Small intestine (tissue), 16 donors: ENCODE measurements at places on chromosomes 11 and 22.
A peak's percentile ranks its signal among the peaks of the same experiment; 100 is the strongest.

DNA sequence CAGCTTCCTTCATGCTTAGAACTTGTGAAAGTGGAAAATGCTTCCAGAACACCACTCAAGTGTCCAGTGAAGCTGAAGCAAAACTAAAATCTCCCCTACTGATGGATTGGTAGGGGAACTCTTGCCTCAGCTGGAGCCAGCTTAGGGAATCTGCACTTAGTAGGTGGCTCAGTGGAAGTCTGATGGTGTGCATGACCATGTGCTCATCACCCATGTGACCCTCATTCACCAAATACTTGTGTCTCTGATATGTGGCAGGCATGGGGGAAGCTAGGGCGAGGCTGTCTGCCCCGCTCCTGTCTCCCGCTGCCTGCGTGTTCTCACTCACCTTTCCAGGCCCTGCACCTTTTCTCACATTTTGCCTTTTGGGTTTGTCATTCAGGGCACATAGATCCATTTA, 7.2 kb downstream of the TEAD1 start:
- no peak for DNase-seq

DNA sequence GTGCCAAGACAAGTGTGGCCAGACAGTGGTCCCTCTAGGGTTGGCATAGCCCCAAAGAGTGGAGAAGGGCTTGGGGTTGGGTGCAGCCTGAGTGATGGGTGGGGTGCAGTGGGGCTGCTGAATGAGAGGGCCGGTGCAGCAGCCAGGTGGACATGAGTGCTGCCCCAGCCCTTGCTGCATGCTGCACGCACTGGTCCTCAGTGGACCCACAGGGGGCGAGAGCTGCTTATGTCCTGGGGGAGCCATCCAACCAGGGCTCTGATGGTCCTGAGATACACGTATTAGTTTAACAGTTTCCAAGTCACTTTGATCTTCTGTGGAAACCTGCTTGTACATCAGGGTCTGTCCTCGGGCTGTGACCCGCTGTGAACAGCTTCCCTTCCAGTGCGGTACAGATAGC, 23.9 kb upstream of the ACR start:
- no peak for DNase-seq

- DNase-seq = no peak
Observed at GRCh38 chr11:71309181-71309580, 56.8 kb upstream of the SHANK2 start.

DNA sequence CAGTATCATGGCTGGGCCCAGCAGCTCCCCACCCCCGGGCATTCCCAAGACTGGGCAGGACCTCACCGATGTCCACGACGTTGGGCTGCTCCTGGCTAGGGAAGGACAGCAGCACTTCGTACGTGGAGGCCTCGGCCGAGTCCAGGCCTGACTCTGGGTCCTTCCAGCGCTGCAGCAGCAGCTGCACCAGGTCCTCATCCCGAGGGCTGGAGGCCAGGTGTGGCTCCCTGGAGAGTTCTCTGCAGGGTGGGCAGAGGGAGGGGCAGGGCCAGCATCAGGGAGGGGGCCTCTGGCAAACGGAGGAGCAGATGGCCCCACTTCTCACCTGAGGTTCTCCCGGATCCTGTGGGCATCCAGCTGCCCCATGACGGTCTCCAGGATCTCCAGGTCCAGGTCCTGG, 341 bp downstream of the NAALADL1 start:
- no peak for DNase-seq

GRCh38 chr11:35235936-35236666, 97.1 kb downstream of the CD44 start:
- DNase-seq = no peak

- no peak for DNase-seq
Observed at GRCh38 chr11:111645657-111646316, 43.5 kb downstream of the SIK2 start.

DNA sequence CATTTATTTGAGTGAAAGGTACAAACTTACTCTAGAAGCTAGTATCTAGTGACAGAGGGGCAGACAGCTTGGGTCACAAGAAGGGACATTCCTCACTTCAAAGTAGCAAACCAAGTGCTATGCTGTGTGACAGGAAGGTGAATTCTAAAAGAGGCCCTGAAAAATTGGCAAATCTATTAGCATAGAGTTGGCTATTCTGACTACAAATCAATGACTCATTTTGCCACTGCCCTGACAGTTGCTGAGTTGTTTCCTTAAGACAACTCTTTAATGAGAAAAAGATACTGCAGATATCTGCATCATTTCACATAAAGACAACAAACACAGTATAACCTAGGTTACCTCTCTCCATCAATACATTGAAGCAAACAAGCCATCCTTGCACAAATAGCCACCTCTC, 524.0 kb upstream of the LRRC4C start:
- no peak for DNase-seq

GRCh38 chr11:18527512-18527911, 770 bp upstream of the TSG101 start:
- no peak for DNase-seq

DNA sequence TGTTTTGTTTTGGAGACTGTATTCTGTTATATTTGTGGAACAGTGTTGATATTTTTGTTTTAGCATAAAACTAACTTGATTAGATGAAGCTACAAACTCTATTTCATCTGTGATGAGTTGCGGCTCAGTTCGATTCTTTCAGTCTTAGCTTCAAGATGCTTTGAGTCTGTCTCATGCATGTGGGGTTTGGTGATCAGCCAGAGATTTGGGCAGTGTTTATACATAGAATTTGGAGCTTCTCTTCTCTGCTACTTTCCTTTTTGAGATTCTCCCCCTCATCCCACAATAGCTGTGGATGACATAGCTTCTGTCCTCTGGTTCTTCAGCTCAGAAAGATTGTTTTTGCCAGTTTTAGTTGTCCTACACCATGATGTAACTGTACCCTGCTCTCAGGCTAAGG, 90.4 kb downstream of the ARHGAP20 start:
- DNase-seq = no peak

DNA sequence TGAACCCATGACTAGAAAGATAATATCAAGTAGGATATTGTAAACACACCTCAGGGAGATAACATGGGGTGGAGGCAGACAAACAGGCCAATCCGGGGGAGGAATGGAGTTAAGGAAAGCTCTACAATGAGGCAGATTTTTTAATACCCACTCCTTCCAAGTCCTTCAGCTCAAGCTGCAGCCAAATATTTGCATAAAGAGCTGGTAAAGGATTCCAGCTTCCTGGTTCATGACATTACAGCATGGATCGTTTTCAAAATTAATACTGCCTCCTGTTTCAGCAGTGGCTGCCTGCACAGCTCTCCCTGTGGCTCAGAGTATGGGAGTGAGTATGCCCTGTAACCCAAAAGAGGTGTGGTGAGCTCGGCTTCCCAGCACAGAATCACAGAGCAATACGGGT, 5.1 kb downstream of the POU2AF3 start:
- peak; percentile 60 for DNase-seq

DNA sequence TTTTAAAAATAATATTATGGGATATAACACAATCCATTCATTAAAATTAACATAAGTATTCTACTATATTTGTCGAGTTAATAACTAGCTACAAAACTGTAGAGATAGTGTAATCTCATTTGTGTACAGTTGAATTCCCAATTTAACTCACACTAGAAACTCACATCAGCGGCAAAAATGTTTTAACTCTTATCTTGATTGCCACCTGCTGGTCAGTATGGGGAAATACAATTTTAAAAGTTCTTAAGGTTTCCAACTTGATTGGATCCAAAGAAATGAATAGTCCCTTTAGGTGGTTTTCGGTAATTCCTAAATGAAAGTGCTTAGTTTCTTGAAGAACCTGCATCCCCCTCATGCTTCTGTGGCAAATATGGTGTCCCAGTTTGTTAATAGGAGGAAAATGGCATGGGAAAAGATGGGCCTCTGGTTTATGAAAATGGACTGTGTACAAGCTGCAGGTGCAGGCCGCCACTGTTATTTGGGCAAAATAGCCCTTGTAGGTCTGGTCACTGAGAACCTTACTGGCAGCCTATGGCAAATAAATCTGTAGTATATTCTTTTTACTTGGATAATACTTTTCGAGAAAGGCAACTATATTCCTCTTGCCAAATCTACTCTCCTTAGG, 33.7 kb upstream of the SLC17A6 start:
- peak; percentile 27 for DNase-seq

DNA sequence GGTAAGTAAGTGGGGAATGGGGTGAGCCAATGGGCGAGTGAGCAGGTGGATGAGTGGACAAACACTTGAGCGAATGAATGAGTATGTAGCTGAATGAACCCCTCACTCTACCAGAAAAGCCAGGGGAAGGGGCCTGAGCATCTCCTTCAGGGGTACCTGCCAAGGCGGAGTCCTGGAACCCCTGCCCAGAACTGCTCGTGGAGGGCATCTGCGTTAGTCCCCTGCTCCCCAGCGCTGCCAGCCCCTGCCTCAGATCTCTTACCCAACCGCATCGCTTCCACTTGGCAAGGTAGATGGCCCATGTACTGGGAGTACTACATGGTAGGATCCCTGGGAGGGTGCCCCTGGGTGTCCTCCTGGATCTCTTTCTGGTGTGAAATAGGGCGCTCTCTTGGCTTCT, 7.4 kb upstream of the ANO1 start:
- DNase-seq = no peak

DNA sequence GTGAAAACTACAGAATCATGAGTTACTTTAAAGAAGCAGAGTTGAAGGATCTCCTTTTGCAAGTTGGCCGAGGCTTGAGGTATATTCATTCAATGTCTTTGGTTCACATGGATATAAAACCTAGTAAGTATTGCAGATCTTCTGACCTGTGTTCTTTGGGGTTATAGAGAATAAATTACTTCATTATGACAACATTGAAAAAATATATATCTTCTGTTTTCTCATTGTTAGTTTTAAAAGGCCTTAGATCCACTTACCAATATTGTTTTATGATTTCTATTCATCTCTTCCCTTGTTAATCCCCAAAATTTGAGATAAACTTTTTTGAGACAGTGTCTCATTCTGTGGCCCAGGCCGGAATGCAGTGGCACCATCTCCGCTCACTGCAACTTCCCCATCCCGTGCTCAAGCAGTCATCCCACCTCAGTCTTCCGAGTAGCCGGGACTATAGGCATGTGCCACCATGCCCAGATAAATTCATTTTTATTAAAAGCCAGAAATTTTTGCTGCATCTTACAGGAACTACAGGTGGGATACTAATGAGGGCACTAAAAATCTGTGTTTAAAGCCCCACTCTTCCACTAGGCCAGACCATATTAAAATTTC, 8.2 kb downstream of the WEE1 start:
- no peak for DNase-seq

DNA sequence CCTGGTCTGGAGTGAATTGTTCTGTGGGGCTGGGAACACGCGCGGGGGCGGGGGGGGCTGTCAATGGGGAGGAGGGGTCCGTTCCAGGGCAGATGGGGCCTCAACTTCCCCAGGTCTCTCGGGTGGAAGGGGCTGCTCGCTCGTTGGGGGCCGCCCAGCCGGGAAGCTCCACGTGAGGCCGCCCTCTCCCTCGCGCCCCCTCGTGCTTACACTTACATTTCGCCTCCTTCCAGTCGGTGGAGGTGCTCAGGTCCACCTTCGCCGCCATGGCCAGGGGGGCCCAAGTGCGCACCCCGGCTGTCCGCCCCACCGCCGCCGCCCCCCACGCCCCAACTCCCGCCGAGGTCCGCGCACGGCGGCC, 452 bp downstream of the MACROD1 start:
- no peak for DNase-seq

- no peak for DNase-seq
Observed at GRCh38 chr11:74055938-74056337, 47.1 kb upstream of the UCP3 start.

GRCh38 chr22:25177895-25178294, 21.8 kb upstream of the CRYBB3 start:
- DNase-seq = no peak

DNA sequence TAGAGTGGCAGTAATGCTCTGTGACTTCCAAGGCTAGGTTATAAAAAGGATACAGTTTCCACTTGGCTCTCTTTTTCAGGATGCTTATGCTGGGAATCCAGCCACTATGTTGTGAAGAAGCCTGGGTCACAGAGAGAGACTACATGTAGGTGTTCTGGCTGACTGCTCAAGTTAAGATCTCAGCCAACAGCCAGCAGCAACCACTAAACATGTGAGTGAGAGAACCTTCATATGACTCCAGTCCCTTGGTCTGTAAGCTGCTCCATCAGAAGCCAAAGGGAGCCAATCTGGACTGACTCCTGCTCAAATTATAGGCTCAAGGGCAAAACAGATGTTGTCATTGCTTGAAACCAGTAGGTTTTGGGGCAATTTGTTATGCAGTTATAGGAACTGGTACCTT, 162.7 kb downstream of the MAML2 start:
- no peak for DNase-seq

- no peak for DNase-seq
Observed at GRCh38 chr11:119460582-119460981, 37.6 kb upstream of the THY1 start.

- no peak for DNase-seq
Observed at GRCh38 chr22:47612311-47612910, 850.0 kb downstream of the TBC1D22A start.

DNA sequence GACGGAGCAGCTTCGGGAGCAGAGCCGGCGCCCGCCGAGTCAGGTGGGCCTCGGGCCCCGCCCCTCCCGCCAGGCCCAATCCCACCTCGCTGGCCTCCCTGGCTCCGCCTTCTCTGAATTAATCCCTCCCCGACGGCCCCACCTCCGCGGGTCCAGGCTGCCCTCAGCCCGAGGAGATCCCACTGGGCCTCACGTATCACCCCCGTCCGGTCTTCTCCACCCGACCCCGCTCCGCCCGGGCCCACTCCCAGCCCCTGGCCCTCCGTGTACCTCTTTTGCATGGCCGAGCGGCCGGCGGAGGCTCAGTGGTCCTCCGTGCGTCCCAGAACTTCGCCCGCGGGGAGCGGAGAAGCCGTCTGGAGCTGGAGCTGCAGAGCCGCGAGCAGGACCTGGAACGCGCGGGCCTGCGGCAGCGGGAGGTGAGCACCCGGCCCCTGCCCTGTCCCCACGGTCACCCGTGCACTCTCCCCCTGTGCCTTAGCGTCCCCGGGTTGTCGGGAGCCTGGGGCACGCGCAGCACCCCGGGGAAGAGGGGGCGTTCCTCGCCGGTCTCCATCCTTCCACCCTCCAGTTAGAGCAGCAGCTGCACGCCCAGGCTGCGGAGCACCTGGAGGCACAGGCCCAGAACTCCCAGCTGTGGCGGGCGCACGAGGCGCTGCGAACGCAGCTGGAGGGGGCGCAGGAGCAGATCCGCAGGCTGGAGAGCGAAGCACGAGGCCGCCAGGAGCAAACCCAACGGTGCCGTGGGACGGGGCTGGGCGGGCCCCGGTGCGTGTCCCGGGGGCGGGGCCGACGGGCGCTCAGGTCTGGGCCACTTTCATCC, 2.2 kb upstream of the CD151 start:
- DNase-seq = peak; percentile 91

GRCh38 chr22:27412866-27413445, 388.6 kb downstream of the MN1 start:
- no peak for DNase-seq

DNA sequence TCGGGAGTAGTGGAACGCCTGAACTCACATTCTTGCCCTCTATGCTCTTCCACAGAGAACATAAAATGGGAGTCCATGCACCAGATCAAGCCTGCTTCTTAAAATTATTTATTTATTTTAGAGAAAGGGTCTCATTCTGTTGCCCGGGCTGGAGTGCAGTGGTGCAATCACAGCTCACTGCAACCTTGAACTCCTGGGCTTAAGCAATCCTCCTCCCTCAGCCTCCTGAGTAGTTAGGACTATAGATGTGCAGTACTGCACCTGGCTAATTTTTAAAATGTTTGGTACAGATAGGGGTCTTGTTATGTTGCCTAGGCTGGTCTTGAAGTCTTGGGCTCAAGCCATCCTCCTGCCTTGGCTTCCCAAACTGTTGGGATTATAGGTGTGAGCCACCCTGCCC, 13.0 kb downstream of the SLC6A5 start:
- DNase-seq = no peak
